ENCODE measurements at places on chromosomes 6 and 20. TPM values are rescaled to one million over a fixed set of nuclear protein-coding genes. Genes with fewer than 3 reads are reported as not detected.

METTL24 gene
- polyA plus RNA-seq = 0.13 TPM

- DNase-seq = no peak
These were observed 81.1 kb downstream of the SNX5 start for GRCh38 chr20:17887331-17888030.

GRCh38 chr6:130783416-130784107 lies 43.6 kb upstream of the SMLR1 start:
- no peak for DNase-seq

GRCh38 chr6:56640374-56640773 lies 2.3 kb downstream of the DST start:
- no peak for DNase-seq

- peak; percentile 75 for DNase-seq
These were observed 31.0 kb upstream of the PCMTD2 start for GRCh38 chr20:64224351-64225170.

- no peak for DNase-seq
These were observed 45.7 kb downstream of the SCGN start for GRCh38 chr6:25697537-25698340.

- no peak for DNase-seq
These were observed 78.3 kb upstream of the CTNNBL1 start for GRCh38 chr20:37615340-37616109.

GRCh38 chr20:48732081-48732829 lies 95.5 kb downstream of the PREX1 start:
- no peak for DNase-seq
